ENCODE measurements at places on chromosomes 6 and 20.

- DNase-seq = no peak
Observed at GRCh38 chr6:137919837-137920730, 53.0 kb downstream of the TNFAIP3 start.

DNA sequence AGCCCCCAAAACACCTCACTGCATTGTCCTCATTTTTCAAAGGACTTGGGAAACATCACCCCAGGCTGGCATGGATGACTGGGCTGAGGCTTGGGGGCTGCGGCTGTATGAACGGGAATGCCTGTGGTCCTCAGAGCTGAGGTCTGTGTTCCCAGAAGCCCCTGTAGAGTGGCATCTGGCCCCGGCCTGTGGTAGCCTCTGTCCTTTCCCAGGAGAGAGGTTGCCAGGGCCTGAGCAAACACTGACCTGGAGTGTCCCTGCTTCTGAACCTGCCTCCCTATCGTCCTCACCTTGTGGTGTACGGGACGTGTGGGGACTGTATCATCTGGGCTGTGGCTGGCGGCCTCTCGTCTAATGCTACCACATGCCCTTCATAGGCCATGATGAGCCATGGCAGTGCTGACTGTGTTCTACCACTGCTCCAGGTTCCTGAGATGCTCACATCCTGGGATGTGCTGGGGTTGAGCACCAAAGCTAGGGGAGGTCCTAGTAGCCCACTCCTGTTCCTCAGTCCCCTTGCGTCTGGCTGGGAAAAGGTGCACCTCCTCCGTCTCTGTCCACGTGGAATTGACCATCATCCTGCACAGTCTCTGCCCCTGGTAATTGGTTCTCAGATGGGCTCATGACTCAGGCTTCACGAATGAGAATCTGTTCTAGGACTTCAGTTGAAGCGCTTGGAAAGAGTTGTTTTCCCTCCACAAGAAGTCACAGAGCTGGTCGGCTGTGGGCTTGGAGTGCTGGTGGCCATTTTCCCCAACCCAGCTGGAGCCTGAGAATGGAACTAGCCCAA lies 27.6 kb downstream of the PHACTR3 start:
- DNase-seq = no peak

DNA sequence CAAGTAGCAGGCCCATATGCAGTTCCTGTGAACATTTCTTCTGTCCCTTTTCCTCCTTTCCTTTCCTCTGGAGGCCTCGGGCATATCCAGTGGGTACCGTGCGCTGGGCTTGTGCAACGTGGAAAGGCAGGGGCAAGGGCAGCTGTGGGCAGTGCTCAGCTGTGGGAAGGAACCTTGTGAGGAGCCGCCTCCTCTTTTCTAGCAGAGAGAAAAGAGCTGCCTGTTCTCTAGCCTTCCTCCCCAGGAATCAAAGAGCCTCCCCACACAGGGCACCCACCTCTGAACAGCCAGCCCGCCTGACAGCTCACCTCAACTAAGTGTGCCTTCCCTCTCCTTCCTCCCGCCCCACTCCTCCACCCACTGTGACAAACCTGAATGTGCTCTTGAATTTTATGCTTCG lies 143.3 kb upstream of the HDDC2 start:
- no peak for DNase-seq

DNA sequence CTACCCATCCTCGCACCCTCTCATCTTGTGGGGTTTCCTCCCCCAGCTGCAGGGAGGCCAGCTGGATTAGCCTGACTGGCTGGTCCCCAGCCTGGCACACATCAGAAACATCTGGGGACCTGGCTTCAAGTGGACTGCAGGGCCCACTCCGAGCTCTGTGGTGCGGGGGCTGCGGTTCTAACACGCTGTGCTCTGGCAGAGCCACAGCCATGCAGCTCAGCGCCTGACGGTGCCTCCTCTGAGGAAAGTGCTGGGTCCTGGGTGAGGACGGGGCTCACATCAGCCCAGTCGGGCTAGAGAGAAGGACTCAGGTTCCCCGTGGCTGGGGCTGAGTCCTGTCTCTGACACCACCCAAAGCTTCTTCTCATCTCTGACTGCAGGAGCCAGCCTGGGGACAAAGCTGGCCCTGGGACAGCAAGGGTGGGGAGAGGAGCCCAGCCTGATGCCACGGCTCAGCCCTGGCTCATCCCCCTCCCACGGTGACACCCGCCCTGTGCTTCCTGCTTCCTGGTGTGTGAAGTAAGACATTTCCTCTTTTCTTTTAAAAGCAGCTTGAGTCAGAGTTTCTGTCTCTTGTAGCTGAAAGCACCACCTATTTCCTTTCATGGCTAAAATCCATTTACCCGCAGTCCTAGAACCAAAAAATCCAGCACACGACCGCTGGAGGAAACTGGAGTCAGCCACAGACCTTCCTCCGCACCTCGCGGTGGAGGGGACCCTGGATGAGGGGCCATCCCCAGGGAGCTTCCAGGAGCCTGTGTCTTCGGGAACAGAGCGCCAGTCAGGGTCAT lies 127.4 kb upstream of the AFDN start:
- no peak for DNase-seq

DNA sequence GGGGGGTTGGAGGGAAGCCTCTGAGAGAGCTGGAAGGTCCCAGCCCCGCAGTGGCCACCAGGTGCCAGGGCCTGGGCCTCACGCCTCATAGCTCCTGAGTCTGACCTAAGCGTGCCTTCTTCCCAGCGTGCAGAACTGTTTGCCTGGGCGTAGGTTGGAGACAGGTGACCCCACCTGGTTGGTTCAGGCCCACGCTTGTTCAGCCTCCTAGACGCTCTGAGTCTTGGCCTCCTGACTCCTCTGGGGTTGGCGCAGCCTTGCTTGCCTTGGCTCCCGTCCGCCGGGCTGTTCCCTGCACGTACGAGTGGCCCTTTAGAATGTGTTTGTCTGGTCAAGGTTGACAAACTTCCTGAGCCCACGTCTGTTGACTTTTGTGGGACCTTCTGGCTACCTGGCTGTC lies 70.8 kb downstream of the EYA2 start:
- DNase-seq = no peak

GRCh38 chr6:26233649-26234420 lies 131.2 kb upstream of the BTN3A2 start:
- DNase-seq = peak; percentile 58

- no peak for DNase-seq
Observed at GRCh38 chr6:36124881-36125280, 5.4 kb upstream of the MAPK13 start.

DNA sequence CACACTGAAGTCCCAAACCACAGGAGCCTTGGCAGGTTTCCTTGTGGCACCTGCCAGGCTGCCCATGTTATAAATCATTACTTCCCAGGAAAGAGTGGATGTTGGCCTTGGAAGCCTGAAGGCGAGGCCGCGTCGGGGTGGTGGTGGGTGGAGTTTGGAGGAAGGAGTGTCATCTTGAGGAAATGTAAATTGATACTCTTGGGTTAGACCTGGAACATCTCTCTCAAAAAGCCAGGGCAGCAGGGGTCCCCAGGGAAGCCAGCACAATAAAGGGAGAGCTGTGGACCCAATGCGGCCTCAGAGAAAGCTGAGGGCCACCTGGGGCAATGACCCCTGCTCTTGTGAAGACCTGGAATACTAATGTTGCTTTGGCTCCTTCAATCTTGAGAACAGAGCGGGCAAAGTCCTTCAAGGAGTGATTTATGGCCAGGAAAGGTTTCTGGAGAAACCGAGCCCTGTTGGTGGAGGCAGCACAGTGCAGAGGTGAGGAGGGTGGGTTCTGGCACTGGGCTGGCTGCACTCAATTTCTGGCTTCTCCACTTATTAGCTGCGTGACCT lies 26.3 kb upstream of the TRAF3IP2 start:
- DNase-seq = no peak

GRCh38 chr6:15480525-15480924 lies 182.3 kb downstream of the DTNBP1 start:
- DNase-seq = no peak

- peak; percentile 32 for DNase-seq
Observed at GRCh38 chr6:34170346-34170745, 24.5 kb upstream of the GRM4 start.

GRCh38 chr6:125940247-125941041 lies 16.1 kb upstream of the HINT3 start:
- DNase-seq = no peak

DNA sequence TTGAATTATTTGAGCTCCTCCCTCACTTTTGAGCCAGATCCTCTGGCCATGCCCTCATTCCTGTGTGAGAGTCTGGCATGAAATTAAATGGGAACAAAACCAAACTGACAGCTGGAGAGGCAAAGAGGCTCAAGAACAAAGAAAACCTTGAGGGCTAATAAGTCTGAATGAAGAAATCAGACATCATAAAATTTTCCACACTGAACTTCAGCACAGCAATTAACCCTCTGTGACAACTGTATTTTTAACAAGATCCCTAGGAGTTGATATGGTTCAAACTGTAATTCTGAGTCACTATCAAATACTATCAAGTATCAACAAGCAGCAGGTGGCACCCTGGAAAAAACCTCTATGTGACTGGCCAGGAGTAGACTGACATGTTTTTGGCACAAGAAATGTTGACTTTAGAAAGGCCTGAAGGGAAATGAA lies 109.4 kb upstream of the EMILIN3 start:
- DNase-seq = peak; percentile 28
